H1 (cell line): ENCODE measurements at places on chromosomes 5 and 9. TPM values are rescaled to one million over a fixed set of nuclear protein-coding genes. Genes with fewer than 3 reads are reported as not detected.

The KIF12 gene
- total RNA-seq = 3.4 and 3.9 TPM in 2 replicates

The ABL1 gene
- total RNA-seq = 104 and 110 TPM in 2 replicates

The SLC6A18 gene
- total RNA-seq = not detected in 2 replicates

DNA sequence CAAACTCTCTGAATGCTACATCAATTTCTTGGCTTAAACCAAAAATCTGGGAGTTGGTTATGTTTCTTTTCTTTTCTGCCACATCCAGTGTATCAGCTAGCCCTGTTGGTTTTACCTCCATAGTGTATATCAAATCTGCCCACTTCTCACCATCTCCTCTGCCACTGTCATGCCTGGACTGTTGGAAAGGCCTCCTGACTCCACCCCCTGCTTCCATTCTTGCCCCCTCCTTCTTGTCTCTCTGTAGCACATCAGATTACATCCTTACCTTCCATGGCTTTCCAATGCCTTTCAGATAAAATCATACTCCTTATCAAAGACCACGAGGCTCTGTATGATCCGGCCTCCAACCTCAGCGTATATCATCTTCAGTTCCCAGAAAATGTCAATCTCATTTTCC is 35.4 kb downstream of the STXBP1 start:
- DNase-seq = no peak

- no peak for DNase-seq
Observed at GRCh38 chr5:45402804-45403455, 293.2 kb downstream of the HCN1 start.

GRCh38 chr9:77010527-77010926 is 8.9 kb upstream of the FOXB2 start:
- DNase-seq = no peak

GRCh38 chr5:118628660-118629354 is 359.5 kb downstream of the DTWD2 start:
- peak; percentile 29 for DNase-seq

DNA sequence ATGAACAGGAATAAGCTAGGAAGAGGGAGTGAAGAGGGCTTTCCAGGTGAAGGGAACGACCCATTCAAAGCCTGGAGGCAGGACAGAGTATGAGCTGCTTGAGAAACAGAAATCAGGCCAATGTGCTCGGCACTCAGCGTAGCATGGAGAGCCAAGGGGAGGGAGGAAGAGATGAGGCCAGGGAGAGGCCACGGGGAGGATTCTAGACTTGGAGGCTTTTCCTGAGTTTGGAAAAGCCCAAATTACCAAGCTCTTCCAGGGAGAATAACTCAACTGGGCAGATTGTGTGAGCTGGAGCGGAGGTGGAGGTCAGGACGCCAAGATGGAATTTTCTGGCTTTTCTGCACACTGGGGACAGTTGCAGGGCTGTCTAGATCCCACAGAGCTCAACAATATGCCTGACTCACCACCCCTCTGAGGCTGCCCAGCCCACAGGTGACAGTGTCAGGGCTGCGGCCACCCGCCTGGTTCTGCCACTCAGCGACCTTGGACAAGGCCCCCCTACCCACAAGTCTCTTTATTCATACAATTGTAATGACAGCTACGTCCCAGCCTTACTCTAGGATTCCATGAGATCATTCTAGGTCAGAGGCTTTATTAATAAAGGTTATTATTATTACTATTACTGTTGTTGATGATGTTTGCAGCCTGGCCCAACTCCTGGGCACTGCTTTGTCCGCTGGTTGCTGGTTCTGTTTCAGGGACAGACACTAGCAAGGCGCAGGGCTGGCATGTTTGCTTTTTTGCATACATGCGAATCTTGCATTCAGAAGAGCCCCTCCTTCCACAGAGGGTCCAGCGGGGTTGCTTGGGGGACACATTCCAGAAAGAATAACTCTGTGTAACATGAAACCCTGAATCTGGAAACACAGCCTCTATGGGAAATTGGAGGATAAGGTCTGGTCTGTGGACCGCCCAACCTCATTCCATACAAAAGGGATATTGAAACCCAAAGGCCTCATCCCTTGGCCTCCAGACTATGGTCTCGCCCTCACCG is 9.4 kb upstream of the LMX1B start:
- DNase-seq = no peak

- DNase-seq = no peak
Observed at GRCh38 chr5:103272377-103272776, 13.8 kb downstream of the MACIR start.

GRCh38 chr5:98179791-98180755 is 593.4 kb upstream of the RGMB start:
- no peak for DNase-seq
